ENCODE measurements at places on chromosomes 12 and 14.

DNA sequence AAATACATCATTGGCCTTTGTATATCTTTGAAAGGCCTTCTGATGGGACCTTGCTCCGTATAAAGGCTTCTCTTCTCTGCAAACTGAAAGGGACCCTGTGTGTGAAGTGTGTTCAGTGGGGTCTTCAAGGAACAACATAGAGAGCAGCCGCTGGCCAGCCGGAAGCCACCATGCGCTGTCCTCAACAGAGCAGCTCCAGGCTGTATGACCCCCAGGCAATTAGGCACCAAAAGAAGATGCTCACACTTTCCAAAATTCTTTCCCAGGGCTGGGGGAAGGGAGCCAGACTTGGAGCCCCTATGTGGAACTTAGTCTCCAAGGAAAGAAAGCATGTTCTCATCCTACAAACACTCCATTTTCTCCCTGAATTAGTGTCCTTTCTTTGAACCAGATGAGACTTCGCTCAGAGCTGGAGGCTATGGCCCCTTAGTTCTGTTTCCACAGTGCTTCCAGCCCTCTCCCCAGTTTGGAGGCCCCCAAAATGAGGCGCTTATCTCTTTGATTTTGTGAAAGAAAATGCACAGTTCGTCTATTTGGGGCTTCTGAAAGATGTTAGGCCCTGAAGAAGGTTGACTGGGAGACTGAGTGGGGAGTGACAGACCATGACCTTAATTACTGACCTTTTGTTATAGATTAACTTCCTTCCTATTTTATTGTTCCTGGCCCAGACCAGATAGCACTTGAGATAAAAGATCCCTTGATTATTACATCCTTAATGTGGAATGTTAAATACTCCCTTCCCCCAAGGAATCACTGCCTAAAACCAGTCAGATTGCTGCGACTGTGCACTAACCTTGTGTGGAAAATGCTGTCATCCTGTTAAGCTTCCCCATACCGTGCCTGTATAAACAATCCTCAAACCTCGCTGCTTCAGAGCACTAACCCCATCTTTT lies 128.3 kb upstream of the FGD4 start:
- DNase-seq, result no peak

DNA sequence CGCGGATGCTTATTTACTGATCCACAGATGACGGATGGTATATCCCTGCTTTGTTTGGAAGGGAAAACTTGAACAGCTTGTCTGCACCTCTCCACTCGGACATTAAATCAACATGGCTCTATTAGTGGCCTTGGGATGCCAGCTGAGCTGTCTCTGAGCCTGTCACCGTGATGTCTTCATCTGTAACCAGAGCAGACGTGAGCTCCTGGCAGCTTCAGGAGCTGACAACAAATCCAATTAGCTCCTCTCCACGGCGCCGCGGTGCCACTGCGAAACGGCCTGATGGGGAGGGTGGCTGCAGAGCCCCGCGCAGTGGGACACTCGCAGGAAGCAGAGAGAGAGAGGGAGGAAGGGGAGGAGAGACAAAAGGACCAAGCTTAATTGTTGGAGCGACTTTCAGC lies 112.3 kb downstream of the PAPOLA start:
- DNase-seq, result no peak

- DNase-seq, result no peak
These were observed 49.5 kb upstream of the ATXN7L3B start for GRCh38 chr12:74488134-74488533.

- peak; percentile 88 for DNase-seq
These were observed 3.5 kb downstream of the VWF start for GRCh38 chr12:6120796-6121473.

GRCh38 chr14:55867719-55868118 lies 250.5 kb upstream of the PELI2 start:
- DNase-seq, result no peak

GRCh38 chr12:108378926-108379325 lies 39.8 kb upstream of the CMKLR1 start:
- no peak for DNase-seq

- no peak for DNase-seq
These were observed 292.4 kb upstream of the PWP1 start for GRCh38 chr12:107393043-107393717.

- no peak for DNase-seq
These were observed 9.3 kb upstream of the CLEC12A start for GRCh38 chr12:9961901-9962300.

DNA sequence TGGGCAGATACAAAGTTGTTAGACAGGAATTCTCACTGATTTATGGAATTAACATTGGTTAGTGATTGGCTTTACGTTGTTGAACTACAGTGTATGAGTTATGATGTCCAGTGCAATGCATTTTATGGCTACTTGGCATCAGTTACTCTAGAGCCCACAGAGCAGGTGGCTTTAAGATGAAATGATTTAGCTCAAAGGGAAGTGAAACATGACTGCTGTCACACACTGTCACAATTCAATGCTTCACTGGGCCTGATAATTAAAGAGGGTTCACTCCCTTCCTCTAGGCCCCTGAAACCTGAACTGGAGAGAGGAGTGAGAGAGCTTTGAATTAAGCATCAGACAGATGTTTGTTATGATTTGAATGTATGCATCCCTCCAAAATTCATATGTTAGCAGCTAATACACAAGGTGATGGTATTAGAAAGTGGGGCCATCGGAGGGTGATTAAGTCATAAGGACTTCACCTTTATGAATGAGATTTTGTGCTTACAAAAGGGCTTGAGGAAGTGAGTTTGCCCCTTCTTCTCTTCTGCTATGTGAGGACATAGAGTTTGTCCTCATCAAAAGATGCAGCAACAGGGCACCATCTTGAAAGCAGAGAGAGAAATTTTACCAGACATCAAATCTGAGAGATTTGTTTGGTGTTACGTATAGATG lies 175.8 kb upstream of the GRIN2B start:
- no peak for DNase-seq

DNA sequence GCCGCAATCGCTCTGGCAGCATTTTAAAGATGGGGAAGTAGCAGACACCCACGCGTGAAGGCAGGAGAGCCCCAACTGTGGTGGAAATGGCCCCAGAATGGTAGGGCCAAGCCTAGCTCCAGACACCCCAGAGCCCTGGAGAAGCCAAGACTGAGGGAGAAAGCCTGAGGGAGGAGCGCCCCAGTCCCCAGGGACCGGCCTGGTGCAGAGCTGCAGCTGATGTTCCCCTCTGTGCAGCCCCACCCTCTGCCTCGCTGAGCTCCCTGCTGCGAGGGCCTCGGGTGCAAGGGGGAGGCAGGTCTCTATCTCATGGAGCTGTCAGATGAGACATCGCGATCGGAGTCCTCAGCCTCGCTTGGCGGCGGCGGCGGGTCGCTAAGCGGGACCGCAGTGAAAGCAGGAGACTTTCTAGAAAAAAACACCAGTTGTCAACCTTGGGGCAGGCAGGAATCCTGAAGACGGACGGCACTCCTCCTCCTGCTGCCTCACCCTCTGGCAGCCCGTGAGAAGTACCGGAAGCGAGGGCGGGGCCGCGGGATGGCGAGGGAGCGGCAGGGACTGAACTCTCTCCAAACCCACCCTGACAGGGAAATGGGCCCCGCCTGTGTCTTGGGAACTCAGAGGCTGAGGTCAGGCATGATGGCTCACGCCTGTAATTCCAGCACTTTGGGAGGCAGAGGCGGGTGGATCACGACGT lies 6.0 kb downstream of the GAPDH start:
- DNase-seq, result peak; percentile 96

DNA sequence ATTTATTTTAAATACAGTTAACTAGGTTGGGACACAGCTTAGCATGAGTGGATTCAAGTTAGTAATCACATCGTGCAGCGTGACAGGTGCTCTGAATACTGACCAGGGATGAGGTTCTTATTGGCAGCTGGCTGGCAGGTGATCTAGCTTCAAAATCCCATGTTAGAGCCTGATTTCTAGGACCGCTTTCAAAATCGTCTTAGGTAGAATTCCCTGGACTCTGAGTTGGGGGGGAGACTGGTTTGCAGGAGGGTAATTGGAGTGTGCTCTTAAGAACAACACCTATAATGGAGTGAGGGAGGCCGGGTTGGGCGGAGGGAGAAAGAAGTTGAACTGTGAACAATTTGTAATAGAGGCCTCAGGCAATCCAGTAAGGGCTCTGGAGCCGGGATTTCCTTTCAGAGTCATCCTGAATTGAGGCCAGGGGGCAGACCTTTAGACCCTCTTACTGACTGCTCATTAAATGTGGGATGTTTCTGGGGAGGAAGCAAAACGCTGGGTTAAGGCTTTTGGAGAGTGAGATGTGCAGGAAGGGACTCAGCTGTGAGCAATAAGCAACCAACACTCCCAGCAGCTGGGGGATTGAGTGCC lies 874 bp upstream of the YARS2 start:
- no peak for DNase-seq

GRCh38 chr14:84323978-84324377 lies 1206.0 kb upstream of the FLRT2 start:
- no peak for DNase-seq

DNA sequence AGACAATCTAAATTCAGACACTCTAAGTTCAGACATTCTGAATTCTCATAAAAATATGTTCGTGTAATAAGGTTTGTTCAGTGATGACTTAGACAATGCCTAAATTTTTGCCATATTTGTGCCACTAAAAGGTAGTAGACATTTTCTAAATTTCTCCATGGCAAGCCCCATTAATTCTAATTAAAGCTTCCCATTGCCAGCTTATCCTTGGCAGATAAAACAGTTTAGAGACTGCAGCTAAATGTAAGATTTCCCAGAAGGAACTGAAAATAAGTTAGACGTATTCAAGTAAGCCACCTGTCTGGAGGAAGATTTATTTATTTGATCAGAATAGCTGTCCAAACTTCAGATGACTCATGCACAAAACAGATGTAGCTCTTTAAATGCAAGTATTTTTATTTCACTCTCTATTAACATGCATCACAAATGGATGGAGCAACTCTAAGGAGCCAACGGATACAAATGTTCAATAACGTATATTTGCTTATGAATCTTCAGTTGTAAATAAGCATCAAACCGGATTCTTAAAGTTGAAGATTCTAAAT lies 130.4 kb downstream of the SLC2A13 start:
- no peak for DNase-seq

DNA sequence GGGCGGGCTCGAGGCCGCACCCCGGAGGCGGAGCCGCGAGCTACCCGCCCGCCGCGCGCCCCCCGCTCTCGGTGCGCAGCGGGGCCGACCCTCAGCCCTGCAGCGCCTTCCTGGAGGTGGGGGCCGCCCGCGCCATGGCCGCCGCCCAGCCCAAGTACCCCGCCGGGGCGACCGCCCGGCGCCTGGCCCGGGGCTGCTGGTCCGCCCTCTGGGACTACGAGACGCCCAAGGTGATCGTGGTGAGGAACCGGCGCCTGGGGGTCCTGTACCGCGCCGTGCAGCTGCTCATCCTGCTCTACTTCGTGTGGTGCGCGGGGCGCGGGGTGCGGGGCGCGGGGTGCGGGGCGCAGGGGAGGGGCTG lies at the start of gene P2RX2:
Gene P2RX2, plus strand, starts transcription at position 94 of the 361 bp plus-strand sequence. Its CDS starts 41 bp downstream, at position 135.
- no peak for DNase-seq

DNA sequence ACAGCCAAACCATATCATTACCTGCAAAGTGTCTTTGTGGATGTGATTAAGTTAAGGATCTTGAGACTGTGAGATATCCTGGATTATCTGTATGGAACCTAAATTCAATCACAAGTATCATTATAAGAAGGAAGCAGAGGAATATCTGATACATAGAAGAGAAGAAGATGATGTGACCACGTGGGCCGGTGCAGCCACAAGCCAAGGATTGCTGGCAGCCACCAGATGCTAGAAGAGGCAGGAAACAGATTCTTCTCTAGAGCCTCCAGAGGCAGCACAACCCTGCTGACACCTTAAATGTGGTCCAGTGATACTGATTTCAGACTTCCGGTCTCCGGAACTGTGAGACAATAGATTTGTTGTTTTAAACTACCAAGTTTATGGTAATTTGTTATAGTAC lies 6.1 kb upstream of the IFI27L2 start:
- DNase-seq, result no peak

DNA sequence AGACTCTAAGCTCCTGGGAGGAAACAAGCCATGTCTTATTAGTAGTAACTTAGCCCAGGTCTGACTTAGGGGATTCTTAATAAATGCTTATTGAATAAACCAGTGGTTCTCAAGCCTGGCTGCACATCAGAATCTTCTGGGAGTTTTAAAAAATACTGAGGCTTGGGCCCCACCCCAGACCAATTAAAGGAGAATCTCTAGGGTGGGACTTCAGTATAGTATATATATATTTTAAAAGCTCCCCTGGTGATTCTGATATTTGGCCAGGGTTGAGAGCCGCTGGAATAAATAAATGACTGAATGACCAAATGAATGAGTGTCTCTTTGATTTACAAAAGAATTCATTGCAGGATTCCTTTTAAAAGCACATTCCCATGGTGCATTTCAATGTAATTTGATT lies 151.5 kb upstream of the GSC start:
- no peak for DNase-seq

- peak; percentile 77 for DNase-seq
These were observed 13.5 kb downstream of the FOS start for GRCh38 chr14:75292101-75292563.

DNA sequence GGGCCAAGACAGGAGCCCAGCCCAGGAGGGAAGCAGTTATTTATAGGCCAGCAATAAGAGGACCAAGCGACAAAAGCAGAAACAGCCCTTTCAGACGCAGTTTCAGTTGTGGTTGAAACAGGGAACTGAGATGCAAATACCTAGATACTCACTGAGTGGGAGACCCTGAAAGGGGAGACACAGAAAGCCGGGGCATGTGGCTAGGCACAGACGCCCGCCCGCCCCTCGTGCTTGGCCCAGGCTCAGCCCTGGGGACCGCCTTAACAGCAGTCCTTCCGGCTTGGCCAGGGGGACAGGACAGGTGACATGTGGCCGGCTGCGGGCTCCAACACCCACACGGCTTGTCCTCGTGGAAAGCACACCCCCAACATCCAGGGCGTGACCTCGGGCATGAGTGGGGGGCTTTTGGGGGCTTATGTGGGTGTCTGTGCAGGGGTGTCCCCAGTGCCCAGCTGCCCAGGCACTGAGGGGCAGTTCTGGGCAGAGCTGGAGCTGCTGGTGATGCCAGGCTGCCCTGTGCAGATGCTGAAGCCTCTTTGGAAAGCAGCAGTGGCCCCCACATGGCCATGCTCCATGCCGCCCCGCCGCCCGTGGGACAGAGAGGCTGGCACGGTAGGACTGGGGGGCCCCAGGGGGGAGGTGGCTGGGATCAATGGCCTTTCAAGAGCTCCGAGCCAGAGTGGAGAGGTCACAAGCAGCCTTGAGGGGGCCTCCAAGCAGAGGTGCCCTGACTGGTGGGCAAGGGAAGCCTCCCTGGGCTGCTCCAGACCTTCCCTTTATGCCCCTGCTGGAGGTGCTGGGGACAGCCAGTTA lies 2.1 kb downstream of the PLD4 start:
- DNase-seq, result peak; percentile 83

GRCh38 chr12:93970900-93971688 lies 177.3 kb upstream of the PLXNC1 start:
- no peak for DNase-seq

GRCh38 chr12:88142610-88142991 lies 494 bp downstream of the TMTC3 start:
- no peak for DNase-seq

- no peak for DNase-seq
These were observed 1.7 kb downstream of the ARHGAP9 start for GRCh38 chr12:57477710-57478681.

GRCh38 chr14:94129111-94129757 lies at the start of gene IFI27L2:
Gene IFI27L2 (minus strand): TSS chr14:94129604. CDS start chr14:94129564, 40 bp downstream.
- DNase-seq, result peak; percentile 90

Data from mesenteric fat pad (tissue), 1 donor.